SW 1271 (cell line): ENCODE measurements at places on chromosomes 5 and 9.

GRCh38 chr5:149586708-149587318, 5.5 kb downstream of the ARHGEF37 start:
- DNase-seq: no peak

- no peak for DNase-seq
These were observed 40.9 kb upstream of the PWWP2A start for GRCh38 chr5:160159991-160160792.

- no peak for DNase-seq
These were observed 30.6 kb downstream of the SH3GL2 start for GRCh38 chr9:17609312-17610005.

DNA sequence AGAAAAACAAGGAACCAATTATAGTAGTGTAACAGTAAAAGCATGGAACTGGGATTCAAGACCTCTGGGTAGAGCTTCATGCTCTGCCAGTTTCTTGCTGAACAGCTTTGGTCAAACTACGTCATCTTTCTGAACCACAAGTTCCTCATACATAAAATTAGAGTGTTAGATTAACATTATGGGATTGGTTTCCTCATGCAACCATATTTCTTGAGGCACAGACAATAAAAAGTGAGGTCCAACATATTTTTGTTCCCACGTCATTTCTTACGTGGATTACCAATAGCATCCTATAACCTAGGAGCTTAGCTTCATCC, 354.8 kb downstream of the TMEM232 start:
- no peak for DNase-seq

DNA sequence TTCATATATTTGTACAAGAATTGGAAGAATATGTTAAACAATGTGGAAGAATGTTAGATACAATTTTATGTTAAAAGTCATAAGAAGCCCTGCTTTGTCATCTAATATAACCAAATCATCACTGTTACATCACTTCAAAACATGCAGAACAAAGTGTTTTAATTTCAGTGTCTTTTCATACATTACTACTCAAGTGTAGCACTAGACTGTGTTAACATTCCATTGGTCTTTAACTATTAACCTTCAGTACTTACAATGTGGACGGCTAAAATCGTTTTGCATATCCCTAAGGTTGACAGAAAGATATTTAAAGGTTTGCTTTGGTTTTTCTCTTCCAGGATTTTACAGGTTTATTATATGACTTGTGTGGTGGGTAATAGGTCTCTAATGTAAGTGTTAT, 50.9 kb downstream of the VCAN start:
- DNase-seq: no peak

GRCh38 chr5:173454361-173454735, 126.1 kb upstream of the STC2 start:
- peak; percentile 20 for DNase-seq

GRCh38 chr5:76582230-76583162, 40.7 kb downstream of the F2RL2 start:
- DNase-seq: no peak

- no peak for DNase-seq
These were observed 121.7 kb upstream of the ADCY2 start for GRCh38 chr5:7274203-7274602.

DNA sequence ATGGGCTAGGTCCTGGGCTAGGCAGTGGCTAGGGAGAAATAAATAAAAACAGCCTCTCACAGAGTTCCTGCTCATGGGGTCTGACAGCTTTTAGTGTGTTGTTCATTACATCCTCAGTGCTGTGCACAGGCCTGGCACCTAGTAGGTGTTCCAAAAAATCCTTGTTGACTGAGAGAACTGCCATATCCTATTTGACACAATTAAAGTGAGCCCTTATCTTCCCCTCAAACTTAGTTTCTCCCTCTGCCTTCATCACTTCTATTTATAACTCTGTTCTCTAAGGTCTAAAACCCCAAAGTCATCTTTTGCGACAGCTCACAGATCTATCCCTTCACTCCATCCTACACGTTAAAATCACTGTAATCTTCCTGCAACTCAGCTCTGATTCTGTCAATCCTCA, 549.1 kb upstream of the DAP start:
- DNase-seq: no peak

DNA sequence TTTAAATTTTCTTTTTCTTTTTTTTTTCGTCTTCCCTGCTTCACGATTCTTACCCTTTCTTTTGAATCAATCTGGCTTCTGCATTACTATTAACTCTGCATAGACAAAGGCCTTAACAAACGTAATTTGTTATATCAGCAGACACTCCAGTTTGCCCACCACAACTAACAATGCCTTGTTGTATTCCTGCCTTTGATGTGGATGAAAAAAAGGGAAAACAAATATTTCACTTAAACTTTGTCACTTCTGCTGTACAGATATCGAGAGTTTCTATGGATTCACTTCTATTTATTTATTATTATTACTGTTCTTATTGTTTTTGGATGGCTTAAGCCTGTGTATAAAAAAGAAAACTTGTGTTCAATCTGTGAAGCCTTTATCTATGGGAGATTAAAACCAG, 352.2 kb downstream of the NTRK2 start:
- no peak for DNase-seq

DNA sequence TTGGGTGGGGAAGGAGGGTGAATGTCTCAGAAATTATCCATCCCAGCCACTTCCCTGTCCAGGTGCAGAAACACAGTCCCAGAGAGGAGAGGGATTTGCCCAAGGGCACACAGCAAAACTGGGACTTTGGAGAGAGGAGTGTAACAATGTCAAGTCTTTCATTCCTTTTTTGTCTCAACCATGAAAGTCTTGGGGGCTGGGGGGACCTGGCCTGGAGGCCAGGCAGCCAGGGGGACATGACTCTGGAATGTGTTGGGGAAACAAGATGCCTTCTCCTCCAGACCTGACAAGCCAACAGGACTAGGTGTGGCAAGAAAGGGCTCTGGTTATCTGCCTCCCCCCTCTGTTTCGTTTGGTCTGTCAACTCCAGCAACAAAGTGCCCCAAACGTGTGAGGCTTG, 13.9 kb upstream of the HAND1 start:
- no peak for DNase-seq

DNA sequence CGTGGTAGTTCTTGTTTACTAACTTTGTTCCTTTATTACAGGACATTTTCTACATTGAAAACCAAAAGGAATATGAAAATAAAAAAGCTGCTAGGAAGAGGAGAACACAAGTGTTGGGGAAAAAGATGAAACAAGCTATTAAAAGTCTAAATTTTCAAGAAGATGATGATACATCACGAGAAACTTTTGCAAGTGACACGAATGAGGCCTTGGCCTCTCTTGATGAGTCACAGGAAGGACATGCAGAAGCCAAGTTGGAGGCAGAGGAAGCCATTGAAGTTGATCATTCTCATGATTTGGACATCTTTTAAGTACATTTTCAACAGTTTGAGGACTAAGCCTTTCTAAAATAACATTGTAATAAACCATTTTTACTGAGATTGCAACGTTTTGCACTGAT, 23.8 kb downstream of the PHAX start:
- DNase-seq: peak; percentile 69

GRCh38 chr9:8668751-8669150, 869.2 kb upstream of the DMAC1 start:
- no peak for DNase-seq

DNA sequence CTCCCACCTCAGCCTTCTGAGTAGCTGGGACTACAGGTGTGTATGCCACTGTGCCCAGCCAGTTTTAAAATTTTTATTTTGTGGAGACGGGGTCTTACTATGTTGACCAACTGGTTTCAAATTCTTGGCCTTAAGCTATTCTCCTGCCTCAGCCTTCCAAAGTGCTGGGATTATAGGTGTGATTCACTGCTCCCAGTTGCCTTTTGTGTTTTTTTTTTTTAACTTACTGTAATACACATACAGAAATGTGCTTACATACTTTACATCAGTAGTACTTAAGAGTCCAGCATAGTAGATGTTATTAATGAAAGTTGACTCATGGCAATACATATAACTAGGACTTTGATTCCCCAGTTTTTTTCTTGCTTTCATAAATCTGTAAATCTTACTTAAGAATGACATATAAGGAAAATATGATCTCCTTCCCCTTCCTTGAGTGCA, 4.7 kb downstream of the MAN2A1 start:
- DNase-seq: no peak

DNA sequence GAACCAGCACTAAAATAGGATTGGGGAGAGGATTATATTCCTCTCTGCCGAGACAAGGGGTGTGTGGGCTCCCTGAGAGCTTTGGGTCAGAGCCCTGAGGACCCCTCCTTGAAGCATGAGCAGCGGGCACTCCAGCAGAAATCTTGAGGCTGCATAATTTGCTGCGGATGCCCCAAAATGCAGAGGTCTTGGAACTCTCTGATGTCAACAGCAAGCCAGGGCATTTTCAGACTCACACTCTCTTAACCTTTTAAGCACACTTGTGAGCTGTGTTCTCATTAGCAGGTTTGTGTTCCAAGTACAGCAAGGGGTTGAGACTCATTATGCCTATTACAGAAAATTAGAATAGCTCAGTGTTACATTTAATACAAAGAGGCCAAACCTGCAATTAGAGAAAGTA, 513.0 kb upstream of the ADAMTS16 start:
- no peak for DNase-seq

- no peak for DNase-seq
These were observed 18.4 kb downstream of the CXXC5 start for GRCh38 chr5:139666551-139666950.

- DNase-seq: no peak
These were observed 9.3 kb downstream of the P4HA2 start for GRCh38 chr5:132218321-132218720.

- no peak for DNase-seq
These were observed 102.6 kb downstream of the ESM1 start for GRCh38 chr5:54882841-54883240.

- no peak for DNase-seq
These were observed 128.5 kb downstream of the GLIS3 start for GRCh38 chr9:4171261-4171900.

- DNase-seq: no peak
These were observed 265.3 kb downstream of the DOCK8 start for GRCh38 chr9:479971-480350.

DNA sequence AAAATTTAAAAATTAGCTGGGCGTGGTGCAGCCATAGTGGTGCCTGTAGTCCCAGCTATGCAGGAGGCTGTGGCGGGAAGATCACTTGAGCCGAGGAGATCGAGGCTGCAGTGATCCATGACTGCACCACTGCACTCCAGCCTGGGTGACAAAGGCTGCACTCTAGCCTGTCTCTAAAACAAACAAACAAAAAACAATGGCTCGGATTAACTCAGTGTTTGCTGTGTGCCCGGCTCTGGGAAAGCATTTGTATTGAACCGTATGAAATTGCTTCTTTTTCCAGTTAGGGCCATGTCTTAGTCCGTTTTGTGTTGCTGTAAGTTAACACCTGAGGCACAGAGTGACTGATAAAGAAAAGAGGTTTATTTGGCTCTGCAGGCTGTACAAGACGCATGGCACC, 62.6 kb downstream of the CFAP77 start:
- no peak for DNase-seq

DNA sequence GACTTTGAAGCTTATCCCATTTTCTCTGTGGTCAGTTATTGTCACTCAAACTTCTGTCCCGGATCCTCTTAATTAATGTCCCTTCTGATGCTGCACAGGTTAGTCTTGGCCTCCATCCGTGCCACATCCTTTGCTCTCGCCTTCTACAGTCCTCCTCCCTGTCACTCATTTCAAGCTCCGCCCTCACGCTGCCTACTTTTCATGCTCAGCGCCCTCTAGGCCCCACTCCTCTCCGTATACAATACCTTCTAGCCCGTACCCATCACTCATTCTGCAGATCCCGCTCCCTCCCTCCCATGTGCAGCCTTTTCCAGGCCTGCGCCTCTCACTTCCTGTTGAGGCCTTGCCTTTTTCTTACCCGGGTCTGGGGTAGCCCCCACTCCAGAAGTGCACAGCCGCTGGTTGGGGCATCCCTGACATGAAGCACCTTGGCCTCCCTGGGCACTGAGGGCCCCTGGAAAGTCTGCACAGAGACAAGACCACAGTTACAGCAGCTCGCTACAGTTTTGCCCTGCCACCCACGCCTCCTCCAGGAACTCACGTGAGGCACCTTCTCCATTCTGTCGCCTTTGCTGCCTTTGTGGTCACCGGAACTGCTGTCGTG, 88.5 kb upstream of the SLC25A48 start:
- DNase-seq: no peak

DNA sequence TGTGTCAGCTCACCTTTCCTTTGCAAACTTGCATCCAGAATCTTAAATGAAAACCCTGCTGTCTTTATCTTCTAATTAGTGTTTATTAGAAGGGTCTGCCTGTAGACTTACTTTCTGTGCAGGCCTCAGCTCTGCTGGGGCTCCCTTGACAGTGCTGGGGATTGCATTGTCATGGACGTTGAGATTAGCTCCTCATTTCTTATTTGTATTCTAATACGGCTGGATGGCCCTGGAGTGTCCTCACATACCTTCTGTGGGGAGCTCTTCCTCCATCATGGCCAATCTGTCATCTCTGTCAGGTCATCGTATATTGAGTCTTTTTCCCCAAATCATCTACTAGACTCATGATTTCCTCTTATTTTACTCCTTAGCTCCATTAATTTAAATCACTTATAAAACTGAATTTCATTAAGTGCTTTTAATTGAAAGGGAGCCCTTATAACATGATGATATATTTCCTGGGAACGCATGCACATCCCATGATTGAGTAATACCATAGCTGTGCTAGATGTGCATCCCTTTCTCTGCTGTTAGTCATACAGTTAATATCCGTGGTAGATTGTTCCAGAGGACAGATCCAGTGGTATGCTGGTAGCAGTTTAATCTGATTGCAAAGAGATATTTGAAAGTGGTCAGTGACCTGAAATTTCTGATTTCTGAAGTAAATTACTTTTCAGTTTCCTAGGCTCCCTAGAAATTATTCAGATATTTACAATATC, 61.6 kb downstream of the ICE1 start:
- DNase-seq: no peak

- DNase-seq: no peak
These were observed 21.7 kb downstream of the FEM1C start for GRCh38 chr5:115522832-115523403.

DNA sequence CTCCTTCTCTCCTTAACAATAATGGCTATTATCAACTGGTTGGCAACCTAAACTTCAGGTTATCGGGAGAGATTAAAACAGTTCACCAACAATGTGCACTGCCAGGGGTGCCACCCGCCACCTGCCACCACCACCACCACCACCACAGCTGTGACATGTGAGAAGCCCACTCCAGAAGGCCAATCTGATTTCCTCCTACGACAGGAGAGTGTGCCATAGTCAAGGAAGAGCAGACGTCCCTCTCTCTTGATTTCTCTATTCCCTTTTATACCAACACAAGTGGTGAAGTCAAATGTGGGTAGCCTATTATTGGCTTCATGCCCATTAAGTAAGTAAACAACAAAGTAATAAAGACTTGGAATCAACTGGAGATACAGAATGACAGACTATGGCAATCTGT, 22.4 kb downstream of the GNAQ start:
- no peak for DNase-seq

DNA sequence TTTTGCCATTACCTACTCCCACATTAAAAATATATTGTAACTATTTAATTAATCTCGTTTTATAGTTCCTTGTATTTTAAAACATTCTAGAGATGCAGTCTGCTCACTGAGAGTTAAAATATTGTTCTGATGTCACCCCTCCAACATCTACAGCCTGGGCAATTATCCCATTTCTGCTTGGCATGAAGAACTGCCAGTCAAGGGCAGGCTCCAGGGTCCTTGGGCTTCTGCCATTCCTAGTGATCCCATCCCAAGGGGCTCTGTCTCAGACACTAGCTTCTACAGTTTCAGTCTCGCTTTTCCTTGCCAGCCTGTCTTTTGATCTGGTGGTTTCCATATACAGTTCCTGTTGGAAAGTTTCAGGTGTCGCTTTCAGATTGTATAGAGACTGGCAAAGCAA, 287.2 kb downstream of the TMEM232 start:
- DNase-seq: no peak

GRCh38 chr5:38184627-38185026, 73.7 kb upstream of the EGFLAM start:
- no peak for DNase-seq
